NCI-H2029 (cell line): ENCODE measurements at places on chromosomes 7 and 10.

DNA sequence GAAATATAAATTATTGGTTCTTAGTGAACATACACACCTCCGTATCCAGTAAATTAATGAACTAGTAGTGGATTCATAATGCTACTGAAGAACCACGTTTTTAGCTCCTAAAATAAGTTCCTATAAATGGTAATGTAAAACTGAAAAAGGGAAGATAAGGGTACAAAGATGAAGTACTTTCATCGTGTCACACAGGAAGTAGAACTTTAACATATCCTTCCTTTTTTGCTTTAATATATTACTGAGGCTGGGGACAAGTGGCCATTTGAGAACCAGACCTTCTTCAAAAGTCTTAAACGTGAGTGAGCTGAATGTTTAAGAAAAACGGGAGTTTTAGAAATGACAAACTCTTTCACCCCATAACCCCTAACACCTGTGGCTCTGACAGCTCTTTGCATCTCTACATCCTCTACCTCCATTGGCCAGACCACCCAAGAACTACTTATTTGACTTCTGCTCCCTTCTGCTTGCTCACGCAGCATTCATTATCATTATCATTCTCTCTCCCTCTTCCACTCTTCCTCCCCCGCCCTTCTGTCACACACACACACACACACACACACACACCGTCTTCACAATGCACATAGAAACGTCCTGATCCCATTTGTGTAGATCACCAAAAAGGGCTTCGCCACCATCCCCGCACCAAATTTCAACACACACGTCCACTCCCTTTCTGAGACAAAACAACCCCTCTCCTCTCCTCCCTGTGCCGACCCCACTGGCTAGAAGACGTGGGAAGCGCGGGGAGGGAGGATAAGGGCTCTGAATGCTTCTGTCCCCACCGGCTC is 677 bp downstream of the SKAP2 start:
- DNase-seq: no peak

- DNase-seq: no peak
These were observed 96.4 kb downstream of the FAS start for GRCh38 chr10:89086801-89087521.

DNA sequence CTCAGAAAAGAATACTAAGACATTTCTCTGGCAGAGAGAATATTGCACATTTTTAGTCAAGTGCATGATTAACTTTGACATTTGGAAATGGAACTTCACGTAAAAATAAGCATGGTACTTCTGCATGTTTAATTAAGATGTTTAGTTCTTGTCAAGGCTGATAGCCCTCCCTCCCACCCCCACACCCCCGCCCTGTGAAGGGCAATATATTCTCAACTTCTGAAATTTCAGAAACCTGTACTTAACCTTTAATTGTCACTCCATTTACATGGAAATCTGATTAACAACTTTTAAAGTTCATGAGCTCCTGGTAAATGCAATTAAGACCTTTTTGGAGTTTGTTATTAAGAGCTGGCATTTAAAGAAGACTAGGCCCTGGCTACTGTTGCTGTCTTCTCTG is 205.8 kb downstream of the EXOC4 start:
- no peak for DNase-seq

DNA sequence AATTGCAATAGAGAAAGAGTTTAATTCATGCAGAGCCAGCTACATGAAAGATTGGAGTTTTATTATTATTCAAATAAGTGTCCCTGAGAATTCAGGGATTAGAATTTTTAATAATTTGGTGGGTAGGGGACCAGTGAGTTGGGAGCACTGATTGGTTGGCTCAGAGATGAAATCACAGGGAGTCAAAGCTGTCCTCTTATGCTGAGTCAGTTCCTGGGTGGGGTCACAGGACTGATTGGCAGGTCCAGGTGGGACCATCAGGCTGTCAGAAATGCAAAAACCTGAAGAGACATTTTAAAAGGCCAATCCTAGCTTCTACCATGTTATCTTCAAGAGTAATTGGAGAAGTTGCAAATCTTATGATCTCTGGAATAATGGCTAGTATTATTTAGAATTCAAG is 56.0 kb upstream of the KAT6B start:
- DNase-seq: no peak

DNA sequence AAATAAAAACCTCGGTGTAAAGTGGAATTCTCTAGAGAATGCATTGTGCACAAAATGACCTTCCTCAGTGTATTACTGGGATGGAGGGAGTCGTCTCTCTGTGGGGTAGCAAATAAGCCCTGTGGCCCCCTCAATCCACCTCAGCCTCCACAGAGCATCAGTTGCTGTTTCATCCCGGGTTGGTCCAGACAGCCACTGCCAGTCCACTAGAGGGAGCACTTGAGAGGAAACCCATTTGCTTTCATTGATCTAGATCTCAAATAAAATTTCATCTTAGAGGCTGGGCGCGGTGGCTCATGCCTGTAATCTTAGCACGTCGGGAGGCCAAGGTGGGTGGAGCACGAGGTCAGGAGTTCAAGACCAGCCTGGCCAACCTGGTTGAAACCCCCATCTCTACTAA is 1128.7 kb downstream of the CNTNAP2 start:
- DNase-seq: peak; percentile 43

GRCh38 chr10:16231734-16232435 is 204.9 kb upstream of the PTER start:
- DNase-seq: no peak

DNA sequence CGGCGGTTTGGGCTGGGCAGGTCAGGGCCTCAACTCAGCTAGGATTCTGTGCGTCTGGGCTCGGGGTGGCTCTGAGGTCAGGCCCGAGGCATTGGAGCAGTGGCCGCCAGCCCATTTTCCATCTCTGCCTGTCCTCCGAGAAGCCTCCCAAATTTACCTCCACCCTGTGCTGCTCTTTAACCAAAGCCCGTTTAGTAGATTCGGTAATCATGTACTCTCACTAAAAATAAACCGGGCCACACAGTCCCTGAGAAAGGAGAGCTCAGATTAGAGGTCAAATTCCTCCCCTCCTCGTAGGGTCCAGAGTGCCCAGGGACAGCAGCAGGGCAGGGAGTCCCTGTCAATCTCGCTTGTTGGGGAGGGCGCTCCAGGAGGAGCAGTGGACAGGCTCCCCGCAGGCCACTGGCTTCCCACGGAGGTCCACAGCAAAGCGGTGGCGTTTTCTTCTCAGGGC is 88.7 kb upstream of the CHST15 start:
- no peak for DNase-seq

DNA sequence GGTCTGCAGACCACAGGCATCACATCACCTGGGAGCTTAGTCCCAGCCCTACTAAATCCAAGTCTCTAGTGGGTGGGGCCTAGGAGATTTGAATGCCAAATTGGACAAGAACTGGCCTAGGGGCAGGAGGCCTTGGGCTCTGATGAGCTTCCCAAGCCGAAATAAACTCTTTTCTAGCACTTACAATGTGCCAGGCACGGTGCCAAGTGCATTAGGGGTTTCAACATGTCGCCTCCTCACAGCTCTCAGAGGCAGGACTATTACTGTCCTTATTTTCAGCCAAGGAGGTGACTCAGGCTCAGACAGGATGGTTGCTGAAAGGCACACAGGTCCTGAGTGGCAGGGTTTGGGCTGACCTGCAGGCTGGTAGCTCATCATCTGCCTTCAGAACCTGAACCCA is 9.2 kb upstream of the CPA1 start:
- no peak for DNase-seq

DNA sequence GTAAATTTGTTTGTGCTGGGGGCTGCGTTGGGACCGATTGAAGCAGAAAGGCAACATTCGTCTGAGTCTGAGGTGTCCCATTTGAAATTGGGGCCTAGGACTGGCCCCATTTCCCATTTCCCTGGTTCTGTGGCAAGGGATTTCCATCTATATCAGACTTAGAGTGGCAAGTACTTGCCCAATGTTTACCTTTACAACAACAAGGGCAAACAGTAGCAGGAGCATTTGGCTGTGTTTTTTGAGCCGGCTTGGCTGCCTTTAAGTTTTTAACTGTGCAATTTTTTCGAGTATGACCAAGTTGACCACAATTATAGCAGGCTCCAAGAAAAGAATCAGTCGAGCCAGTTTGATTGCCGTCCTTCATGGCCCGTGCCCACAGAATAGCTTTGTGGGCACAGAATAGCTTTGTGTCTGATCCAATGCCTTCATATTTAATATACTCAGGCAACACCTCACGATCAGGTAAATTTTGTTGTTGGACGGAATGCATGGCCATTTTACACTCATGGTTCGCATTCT is 4.7 kb upstream of the CYP17A1 start:
- DNase-seq: no peak

DNA sequence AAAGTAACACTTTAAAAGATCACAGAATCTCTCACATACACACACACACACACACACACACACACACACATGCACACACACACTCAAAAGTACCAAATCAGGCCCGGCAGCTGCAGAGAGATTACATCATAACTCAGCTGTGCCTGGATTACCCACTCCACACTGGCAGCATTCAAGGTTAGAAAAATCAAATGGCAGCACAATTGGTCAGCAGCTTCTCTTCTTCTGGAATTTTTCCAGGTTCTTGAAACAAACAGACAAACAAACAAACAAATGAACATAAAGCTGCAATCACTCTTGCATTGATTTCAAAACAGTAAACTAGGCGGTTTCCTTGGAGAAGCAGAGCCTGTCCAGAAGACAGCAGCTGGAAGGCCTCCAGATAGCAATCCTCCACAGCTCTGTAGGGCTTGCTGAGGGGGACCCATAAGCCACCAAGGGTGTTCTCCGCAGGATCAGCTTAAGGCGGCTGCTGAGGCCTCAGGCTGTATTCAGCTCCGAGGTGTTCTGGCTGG is 24.5 kb upstream of the FAM133B start:
- peak; percentile 67 for DNase-seq

- DNase-seq: no peak
These were observed 11.2 kb upstream of the GRID1 start for GRCh38 chr10:86377797-86378146.

DNA sequence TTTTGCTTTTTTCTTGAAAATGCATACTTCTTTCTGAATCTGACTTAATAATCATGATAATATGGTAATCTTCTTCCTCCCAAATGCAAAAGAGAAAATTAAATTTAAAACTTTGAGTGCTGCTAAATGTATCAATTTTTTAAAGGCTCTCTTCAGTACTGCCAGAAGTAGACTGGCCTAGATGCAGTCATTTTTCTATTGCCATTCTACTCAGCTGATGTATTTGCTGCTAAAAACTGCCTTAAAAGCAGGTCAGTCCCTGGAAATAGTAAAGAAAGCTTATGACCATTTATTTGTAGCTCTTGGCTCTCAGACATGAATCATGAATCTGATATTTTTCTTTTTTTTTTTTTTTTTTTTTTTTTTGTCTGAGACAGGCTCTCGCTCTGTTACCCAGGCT is 28.5 kb downstream of the NAPEPLD start:
- no peak for DNase-seq

DNA sequence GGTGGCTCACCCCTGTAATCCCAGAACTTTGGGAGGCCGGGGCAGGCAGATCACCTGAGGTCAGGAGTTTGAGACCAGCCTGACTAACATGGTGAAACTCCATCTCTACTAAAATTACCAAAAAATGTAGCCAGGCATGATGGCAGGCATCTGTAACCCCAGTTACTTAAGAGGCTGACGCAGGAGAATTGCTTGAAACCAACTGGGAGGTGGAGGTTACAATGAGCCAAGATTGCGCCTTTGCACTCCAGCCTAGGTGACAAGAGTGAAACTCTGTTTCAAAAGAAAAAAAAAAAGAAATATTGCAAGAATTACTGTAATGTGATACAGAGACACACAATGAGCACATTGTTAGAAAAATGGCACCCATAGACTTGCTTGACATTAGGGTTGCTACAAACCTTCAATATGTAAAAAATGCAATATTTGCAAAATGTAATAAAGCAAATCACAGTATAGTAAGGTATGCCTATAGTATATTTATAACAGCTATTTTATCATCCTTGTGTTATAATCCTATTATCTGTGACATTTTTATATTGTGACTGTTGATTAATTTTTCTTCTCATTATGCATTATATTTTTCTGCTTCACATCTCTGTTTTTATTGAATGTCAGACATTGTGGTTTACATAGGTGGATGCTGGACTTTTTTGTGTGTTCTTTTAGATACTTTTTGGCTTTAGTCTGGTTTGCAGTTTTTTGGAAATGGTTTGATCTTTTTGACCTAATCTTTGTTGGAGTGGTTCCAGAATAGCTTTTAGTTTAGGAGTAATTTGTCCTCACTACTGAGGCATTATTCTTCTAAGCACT is 55.4 kb upstream of the HELLS start:
- no peak for DNase-seq

- no peak for DNase-seq
These were observed 135.3 kb upstream of the VWC2 start for GRCh38 chr7:49638166-49638565.

DNA sequence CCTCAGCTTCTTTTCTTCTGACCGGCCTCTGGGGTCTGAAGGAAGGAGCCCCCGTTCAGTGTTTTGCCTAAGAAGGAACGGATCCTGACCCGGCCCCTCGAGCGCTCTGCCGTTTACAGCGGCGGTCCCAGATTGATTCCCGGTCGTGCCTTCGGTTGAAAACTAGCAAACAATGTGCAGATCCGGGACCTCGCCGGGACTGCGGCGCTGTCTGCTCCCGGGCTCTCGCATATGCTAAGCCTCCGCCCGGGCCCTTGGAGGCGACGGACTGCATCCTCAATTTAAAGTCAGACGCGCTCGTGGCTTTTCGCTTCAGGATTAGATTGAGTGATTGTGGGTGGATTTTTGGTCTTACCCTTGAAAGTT is 559 bp downstream of the DBF4 start:
- peak; percentile 38 for DNase-seq

GRCh38 chr10:49297818-49298670 is 926 bp upstream of the C10orf71 start:
- no peak for DNase-seq

DNA sequence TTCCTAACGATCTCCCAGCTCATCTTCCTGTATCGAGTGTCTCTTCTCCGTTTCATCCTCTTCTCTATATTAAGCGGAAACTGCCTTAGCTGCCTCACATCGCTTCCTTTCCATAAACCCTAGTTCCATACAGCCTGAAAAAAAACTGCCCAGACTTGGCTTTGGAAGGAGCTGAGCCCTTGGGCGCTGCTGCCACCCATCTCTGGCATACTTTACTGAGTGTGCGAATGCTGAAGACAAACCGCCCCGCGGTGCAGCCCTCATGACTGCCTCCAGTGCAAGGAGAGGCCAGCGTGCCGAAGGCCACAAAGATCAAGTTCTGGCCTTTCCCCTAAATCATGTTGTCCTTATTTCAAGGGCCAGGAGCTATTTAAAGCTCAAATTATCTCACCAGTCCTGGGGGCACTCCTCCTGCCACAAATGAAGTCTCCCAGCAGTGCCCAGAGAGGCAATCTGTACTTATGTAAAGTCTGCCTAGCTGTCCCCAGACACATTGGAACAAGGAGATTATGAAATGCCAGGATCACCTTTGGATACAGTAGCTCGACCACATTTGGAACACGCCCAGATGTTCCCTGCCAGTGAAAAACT is 25.2 kb downstream of the YWHAG start:
- DNase-seq: no peak

GRCh38 chr10:62025901-62026879 is 124.7 kb downstream of the ARID5B start:
- DNase-seq: no peak

GRCh38 chr10:71799608-71800453 is 26.5 kb upstream of the VSIR start:
- DNase-seq: no peak

GRCh38 chr10:46224414-46224682 is 62.4 kb upstream of the ANTXRL start:
- no peak for DNase-seq
